ENCODE measurements at places on chromosomes 6 and 20. TPM values are rescaled to one million over a fixed set of nuclear protein-coding genes. Genes with fewer than 3 reads are reported as not detected.

TGM2 gene
- total RNA-seq, result 170 TPM

GABRR1 gene
- 0.13 TPM for total RNA-seq

NHSL1 gene
- 15.6 TPM for total RNA-seq

EMILIN3 gene
- 0.83 TPM for total RNA-seq

BPIFB1 gene
- total RNA-seq, result not detected

GHRH gene
- not detected for total RNA-seq

ATAT1 gene
- 4.9 TPM for total RNA-seq

- DNase-seq, result no peak
These were observed 29.1 kb downstream of the ASXL1 start for GRCh38 chr20:32387252-32387651.

GRCh38 chr6:162069995-162070394 is 657.6 kb downstream of the PRKN start:
- DNase-seq, result no peak

DNA sequence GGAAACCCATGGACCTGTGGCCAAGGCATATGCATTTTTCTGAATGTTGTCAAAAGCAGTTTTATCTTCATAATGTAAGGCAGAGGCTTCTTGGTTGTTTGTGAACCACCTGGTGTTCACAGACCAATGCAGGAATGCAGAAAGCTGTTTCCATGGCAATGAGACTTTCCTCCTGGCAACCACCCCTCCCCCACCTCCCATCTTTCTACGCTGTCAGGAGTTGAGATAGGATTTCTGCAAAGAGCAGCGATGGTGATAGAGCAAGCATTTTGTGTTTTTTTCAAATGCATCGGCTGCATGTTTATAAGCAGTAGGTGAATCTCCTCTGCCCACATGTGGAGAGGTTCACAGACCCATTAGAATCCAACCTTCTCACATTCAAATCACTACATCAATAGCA is 114.1 kb upstream of the SMLR1 start:
- no peak for DNase-seq

GRCh38 chr6:166477647-166478365 is 95.1 kb upstream of the MPC1 start:
- no peak for DNase-seq

DNA sequence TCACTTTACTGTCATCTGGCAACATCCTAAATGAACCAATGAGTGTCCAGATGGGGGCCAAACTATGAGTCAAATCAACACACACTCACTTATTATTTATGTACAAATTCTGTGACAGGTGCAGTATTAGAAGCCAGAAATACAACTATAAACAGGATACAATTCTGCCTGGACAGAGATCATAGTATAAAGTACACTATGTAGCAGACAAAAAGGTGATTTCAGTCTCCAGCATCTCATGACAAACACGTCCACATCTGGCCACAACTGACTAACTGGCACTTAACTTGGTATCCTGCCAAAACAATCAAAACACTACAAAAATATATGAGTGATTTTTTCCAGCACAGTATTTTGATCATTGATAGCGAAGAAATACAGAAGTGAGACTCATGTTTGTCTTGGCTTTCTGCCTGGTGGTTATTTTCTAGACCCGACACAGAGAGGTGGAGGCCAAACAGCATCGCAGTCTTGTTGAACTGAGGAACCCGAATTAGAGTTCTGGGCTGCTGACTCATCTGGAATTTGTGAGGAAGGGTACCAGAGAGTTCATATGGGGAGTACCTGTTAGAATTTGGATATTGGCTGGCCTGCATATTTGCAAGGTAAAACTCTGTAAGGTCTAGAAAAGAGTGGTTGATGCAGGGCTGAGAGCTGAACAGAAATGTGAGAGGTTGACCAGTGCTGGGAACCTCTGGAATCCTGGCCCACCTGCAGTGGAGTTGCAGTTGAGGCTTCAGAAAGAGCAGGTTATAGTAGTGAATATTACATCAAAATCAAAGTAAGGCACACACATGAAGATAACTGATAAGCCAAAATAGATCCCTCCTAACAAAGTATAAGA is 475.2 kb downstream of the PTPRT start:
- no peak for DNase-seq

- DNase-seq, result no peak
These were observed at the start of gene RIMS4 for GRCh38 chr20:44810391-44811149. RIMS4 (minus strand) TSS chr20:44810546; CDS start chr20:44810271, 275 bp downstream.

Measured in esophagus muscularis mucosa (tissue), 4 donors.